ENCODE measurements at places on chromosomes 3 and 15. TPM values are rescaled to one million over a fixed set of nuclear protein-coding genes. Genes with fewer than 3 reads are reported as not detected.

HYAL3 gene
- 4.7 TPM for total RNA-seq

GRCh38 chr3:194083637-194084224 lies 52.2 kb upstream of the HES1 start:
- DNase-seq = no peak

GRCh38 chr15:54289590-54290136 lies 311.4 kb downstream of the UNC13C start:
- no peak for DNase-seq

ACOX2 gene
- total RNA-seq = 4.3 TPM

ROBO2 gene
- total RNA-seq = not detected

DNA sequence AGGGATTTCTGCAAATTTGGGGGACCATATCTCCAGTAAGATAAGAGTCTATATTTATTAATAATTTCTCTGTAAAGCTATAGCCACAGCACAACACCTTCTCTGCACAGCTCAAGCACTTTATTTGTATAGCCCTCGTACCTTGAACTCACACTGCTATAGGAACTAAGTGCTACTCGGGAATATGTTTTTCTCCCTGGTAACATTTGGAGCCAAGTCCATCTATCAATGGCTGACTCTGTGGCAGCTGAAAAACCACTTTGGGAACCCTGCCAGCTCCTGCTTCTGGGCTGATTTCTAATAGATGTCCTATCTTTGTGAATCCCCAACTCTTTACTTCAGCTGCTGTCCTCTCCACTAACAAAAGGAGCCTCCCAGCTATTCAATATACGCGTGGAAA lies 298.5 kb downstream of the GBE1 start:
- no peak for DNase-seq

DNA sequence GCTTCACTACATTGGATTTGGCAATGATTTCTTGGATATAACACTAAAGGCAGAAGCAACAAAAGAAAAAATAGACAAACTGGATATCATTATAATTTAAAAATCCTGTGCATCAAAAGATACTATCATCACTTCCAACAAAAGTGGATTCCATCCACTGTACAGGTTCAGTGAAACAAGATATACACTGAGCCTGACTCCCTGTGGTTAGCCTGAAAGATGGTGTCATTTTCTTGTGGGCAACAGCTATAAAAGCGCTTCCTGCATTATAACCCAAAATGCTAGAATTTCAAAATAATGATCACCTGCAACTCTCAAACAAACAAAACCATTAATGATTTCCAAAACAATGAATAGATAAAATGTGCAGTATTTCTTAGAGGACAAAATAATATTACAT lies 39.6 kb upstream of the TBC1D23 start:
- DNase-seq = no peak

GRCh38 chr3:37969596-37970100 lies 20.9 kb upstream of the VILL start:
- no peak for DNase-seq

Measured in MCF 10A (cell line).